CD4-positive, alpha-beta T cell treated with Interleukin-10 for 1 hour (primary cell): ENCODE measurements at places on chromosomes 11 and 22.
A peak's percentile ranks its signal among the peaks of the same experiment; 100 is the strongest.

- no peak for DNase-seq
These were observed 3.4 kb downstream of the ZNF195 start for GRCh38 chr11:3375552-3375951.

GRCh38 chr11:63681321-63682065 is at the start of gene RTN3:
TSS of gene RTN3 (plus strand) at chr11:63681500. CDS start at chr11:63681637, 137 bp downstream.
- DNase-seq, result peak; percentile 98

DNA sequence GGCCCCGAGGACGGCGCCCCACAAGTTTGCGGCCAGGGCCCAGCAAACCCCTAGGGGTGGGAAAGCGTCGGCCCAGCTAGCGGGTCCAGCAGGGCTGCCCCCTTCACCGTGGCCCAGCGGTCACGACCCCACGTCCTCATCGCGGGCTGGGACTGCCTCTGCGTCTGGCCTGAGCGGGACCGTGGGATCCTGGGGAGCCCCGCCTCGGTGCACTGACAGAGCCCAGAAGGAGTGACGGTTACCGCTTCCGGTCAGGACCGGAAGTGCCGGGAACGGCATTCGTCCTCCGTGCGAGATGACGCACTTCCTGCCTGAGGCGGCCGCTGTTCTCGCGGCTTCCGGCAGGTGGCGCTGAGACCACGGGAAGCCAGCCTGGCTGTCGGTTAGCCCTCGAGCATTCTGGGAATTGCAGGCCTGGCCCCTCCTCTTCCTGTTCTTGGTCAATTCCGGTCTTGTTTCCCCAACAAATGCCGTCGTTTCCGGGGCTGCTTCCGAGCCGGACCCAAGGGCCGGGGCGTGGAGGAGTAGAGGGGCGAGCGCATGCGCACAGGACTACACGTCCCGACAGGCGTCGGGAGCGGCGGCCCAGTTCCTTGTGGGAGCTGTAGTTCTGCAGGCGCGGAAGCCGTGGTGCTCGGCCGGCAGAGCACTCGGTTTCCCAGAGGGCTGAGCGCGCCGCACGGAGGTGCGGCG is at the start of gene TSSC4:
TSSC4 (plus strand) TSS at position 682 of the 693 bp plus-strand sequence. CDS start 1,884 bp downstream, outside the sequence.
- DNase-seq, result peak; percentile 100

DNA sequence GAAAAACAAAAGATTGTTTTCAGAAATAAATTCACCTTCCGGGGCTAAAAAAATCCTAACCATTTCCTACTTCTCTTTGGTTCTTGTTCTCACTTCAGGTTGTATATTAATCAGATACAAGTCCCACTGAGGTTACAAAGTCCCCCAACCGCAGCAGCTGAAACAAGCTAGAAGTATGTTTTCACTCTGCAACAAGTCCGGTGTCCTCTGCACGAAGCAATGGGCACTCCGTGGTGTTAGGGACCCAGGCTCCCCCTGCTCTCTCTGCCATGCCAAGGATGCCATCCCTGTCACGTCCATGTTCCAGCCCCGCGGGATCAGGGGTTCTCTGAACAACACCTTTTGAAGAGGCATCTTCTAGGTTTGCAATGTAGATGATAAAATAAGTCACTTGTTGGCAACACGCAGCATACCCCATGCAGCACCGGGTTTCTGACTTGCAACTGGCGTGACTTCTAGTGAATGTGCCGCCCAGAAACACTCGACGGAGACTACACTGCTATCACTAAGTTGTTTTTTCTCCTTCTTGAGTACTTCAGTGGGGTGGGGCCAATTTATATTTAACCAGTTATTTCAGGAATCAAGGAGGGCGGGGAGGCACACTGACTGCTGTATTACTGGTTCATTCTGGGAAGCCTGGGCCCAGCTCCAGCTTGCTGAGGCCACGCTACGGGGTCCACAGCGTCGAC is 25.4 kb upstream of the GSTP1 start:
- no peak for DNase-seq

DNA sequence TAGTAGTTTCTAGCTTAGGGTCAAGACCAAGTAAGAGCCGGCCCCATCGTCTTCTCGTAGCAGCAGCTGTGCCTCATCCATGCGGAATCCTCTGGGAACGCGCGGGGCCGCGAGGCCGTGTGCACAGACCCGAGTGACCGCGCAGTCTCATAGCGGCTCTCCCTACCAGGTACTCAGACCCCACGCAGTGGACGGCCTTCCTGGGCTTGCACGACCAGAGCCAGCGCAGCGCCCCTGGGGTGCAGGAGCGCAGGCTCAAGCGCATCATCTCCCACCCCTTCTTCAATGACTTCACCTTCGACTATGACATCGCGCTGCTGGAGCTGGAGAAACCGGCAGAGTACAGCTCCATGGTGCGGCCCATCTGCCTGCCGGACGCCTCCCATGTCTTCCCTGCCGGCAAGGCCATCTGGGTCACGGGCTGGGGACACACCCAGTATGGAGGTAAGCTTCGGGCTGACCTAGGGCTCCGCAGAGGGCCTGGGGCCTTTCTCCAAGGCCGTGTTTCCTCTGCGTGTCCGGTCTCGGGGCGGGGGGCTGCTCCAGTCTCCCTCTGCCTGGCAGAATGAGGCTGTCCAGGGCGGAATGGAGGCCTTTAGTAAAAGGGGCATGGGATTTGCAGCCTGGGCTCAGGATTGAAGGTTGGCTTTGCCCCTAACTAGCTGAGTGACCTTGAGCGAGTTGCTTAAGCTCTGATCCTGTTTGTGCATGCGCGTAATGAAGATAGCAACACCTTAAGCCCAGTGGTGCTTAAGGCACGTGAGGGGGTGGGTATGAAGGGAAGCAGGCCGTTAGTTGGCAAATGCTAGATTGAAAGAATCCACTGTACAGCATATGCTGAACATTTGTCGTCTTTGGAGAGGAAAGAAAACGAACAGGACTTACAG is 48.9 kb downstream of the ST14 start:
- DNase-seq, result no peak

DNA sequence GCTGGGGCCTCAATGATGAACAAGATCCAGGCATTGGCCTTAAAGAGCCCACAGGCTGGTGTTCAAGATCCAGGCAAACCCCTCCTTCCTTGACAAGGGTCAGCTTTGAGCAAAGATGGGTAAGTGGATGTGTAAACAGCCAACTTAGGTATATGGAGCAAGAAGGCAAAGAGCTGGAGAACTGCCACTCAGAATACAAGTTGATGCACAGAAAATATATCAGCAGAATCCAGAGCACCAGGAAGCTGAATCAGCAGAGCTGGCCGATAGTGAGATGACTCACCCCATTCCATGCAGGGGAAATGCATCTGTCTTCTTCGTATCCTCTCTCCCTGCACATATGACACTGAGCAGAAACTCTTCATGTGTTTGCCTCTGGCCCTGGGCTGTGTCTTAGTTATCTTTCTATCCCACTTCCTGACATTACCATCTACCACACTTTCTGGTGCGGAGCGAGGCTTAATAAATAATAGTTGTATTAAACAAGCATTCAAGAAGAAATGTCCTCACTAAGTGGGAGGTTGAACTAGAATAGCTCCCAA is 57.8 kb downstream of the ENDOD1 start:
- DNase-seq, result no peak
